ENCODE measurements at places on chromosomes 13 and 19.

DNA sequence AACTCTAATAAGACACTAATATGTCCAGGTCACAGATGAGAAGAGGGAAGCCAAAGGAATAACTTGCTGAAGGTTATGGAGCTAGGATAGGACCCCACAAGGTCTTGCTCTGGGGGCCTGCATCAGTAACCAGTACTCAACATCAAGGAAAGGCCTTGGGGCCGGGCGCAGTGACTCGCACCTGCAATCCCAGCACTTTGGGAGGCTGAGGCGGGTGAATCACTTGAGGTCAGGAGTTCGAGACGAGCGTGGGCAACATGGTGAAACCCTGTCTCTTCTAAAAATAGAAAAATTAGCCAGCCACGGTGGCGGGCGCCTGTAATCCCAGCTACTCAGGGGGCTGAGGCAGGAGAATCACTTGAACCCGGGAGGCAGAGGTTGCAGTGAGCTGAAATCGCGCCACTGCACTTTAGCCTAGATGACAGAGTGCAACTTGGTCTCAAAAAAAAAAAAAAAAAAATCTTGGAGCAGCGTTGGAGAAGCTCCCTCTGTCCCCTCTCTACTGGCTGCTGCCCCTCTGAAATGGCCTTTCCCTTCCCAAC, 1.8 kb downstream of the LONP1 start:
- peak; percentile 72 for DNase-seq

DNA sequence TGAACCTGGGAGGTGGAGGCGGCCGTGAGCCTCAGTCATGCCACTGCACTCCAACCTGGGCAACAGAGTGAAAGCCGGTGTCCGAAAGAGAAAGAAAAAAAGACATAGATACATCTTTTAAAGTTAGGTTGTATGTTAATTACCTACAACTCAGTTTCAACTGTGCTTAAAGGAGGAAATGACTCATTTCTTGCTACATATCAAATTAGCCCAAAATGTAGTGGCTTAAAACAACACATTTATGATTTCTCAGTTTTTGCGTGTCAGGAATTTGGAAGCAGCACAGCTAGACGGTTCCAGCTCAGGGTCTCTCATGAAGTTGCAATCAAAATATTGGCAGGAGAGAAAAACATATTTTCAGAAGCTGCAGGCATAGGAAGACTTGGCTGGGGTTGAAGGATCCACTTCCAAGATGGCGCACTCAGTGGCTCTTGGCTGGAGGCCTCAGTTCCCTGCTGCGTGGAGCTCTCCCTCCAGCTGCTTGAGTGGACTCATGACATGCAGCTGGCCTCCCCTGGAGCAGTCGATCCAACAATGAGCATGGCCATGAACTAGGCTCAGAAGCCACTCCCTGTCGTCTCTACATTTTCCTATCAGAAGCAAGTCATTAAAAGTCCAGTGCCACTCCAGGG, 7.1 kb downstream of the LDLR start:
- peak; percentile 69 for DNase-seq

- no peak for DNase-seq
These were observed 266.3 kb downstream of the KLF5 start for GRCh38 chr13:73324842-73325722.

DNA sequence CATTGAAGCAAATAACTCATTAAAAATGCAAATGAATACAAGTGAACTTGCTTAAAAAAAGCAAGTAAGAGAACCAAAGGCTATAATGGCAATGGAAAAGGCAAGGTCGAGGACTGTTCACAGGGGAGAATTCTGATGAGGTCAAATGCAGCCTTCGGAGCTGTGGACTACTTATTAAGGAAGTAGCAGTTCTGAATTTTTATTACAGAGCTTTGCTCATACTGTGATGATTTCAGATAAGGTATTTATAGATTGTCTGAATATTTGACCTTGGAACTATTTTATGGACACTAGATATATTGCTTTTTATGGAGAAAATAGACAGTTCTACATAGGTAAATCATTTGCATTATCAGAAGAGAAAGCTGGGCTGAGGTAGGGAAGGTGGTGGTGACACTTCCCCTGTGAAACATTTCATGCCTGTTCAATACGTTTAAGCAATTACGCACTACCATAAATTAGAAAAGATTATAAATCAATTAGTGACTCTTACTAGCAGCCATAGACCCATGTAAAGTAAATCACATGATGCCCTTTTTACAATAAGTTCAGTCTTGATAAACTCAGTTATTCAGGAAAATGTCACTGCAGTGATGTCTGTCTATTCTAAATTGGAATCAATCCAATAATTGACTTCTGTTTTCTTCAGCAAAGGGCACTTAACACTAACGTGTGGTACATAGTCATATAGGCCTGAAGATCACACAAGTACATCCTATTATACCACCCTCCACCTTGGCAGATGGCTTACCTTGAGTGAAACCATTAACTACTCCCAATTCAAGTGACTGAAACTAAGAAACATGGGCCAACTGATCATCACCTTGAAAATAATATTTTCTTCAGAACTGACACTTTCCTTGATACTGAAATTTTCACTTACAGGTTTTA, 260.0 kb downstream of the KLF12 start:
- DNase-seq = no peak

GRCh38 chr19:7899751-7900378, 3.8 kb upstream of the MAP2K7 start:
- DNase-seq = no peak

GRCh38 chr19:50817941-50818858, 5.4 kb downstream of the KLK1 start:
- DNase-seq = peak; percentile 17

DNA sequence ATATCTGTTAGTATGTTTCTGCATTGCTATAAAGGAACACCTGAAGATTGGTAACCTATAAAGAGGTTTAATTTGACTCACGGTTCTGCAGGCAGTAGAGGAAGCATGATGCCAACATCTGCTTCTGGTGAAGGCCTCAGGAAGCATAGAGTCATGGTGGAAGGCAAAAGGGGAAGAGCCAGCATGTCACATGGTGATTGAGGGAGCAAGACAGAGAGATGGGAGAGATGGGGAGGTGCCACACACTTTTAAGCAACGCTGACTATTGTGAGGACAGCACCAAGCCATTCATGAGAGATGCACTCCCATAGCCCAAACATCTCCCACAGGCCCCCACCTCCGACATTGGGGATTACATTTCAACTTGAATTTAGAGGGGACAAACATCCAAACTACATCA, 32.8 kb downstream of the COG6 start:
- DNase-seq = no peak

DNA sequence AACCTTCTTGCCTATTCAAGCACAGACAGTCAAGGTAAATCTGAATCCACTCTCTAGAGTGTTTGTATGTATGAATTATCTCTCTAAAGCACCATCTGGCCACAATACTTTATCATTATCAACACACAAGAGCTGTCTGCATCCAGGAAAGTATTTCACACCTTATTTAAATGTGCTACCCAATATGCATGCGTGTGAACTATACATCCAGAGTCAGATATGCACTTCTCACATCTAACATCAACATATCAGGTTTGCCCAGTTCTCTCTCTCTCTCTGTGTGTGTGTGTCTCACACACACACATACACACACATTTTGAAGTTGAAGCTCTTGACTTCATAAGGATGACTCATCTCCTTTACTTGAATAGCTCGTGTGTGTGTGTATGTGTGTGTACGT, 697.5 kb upstream of the PCDH20 start:
- DNase-seq = peak; percentile 1

GRCh38 chr19:46031781-46032596, 8.8 kb downstream of the IGFL4 start:
- DNase-seq = no peak

GRCh38 chr19:14168259-14168972, 32.0 kb upstream of the ASF1B start:
- DNase-seq = no peak

DNA sequence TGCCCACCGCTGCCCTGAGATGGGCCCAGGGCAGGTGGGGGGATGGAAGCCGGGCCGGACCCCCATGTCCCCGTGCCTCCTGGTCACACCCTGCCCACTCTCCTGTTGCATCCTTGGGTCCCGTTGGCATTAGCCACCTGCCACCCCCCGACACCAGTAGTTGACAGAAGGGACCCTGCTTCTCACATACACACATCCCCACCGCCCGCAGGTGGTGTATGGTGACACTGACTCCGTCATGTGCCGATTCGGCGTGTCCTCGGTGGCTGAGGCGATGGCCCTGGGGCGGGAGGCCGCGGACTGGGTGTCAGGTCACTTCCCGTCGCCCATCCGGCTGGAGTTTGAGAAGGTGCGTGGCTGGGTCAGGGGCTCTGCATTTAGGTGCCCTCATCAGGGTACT, 5.2 kb upstream of the SPIB start:
- DNase-seq = no peak

GRCh38 chr19:28582344-28582743, 630.6 kb downstream of the UQCRFS1 start:
- no peak for DNase-seq

- peak; percentile 100 for DNase-seq
These were observed 2.1 kb downstream of the ING1 start for GRCh38 chr13:110715395-110716246.

DNA sequence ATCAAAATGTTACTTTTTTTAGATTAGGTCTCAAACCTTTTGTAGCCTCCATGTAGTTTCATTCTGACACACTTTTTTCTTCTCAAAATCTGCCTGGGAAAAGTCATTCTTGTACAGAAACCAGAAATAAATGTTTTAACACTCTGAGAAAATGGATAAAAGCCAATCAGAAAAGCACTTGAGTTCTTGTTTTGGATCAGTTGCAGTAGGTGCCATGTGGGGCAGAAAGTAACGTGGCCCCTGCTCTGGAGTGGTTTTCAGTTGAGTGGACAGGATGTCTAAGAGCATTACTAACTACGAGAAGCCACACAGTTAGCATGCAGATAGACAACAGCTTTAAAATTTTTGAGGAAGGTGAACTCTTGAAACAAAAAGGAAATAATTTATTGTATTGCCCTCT, 19.1 kb downstream of the GPR183 start:
- no peak for DNase-seq

DNA sequence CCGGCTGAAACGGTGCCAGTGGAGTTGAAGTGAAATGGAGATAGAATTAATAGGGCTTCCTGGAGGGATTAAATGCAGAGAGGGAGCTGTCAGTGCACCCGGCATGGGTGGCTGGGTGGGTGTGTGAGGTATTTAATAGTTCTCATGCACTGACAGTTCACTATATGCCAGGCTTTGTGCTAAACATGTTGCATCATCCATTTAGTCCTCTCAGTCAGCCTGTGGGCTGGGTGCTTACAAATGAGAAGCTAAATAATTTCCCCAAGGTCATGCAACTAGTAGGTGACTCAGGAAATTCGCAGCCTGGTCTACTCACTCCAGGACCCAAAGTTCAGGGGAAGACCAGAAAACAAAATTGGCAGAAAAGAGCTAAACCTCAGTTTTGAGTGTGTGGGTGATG, 63.5 kb upstream of the SPATA13 start:
- peak; percentile 13 for DNase-seq

- DNase-seq = peak; percentile 11
These were observed 1660.4 kb upstream of the MIR17HG start for GRCh38 chr13:89687066-89687465.

DNA sequence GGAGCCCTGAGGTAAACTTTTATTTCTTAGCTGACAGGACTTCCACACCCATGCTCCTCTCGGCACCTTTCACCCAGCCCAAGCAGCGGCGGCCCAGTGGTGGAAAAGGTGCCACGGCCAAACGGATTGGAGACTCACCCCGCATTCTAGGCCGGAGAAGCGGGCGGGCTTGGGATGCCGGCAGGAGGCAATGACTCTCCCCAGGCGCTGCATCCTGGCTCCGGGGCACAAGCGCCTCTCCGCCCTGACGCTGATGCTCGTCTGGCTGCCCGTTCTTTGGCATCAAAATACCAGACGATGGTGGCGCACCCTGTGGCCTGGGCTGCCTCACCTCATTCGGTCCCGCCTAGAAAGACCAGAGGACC, 6.7 kb upstream of the ZNF606 start:
- no peak for DNase-seq

DNA sequence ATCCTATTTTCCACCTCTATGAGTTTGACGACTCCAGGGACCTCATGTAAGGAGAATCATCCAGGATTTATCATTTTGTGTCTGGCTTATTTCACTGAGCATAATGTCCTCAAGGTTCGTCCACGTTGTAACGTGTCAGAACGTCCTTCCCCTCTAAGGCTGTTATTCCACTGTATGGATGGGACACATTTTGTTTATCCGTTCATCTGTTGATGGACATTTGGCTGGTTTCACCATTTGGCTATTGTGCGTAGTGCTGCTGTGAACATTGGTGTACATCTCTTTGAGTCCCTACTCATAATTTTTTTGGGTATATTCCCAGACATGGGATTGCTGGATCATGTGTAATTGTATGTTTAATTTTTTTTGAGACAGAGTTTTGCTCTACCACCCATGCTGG, 21.5 kb downstream of the CRTC1 start:
- DNase-seq = no peak

- no peak for DNase-seq
These were observed 10.0 kb upstream of the IGFL2 start for GRCh38 chr19:46137915-46138473.

DNA sequence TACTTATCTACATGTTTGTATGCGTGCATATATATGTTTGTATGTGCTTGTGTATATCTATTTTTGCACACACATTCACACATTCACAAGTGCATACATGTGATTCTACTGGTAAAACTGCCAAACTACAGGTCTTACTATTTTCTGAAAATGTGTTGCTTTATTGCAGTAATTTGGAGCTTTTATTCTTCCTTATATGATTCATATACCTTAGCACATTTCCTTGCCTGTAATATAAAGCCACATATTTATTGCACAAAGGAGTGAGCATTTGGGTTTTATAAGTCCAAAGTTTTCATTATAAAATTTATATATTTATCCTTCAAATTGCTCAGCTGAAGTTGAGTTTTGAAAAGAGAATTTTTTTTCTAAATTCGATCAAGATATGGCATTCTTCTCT, 1120.4 kb upstream of the PCDH9 start:
- DNase-seq = no peak

GRCh38 chr19:42512743-42513304, 15.5 kb downstream of the CEACAM1 start:
- no peak for DNase-seq

DNA sequence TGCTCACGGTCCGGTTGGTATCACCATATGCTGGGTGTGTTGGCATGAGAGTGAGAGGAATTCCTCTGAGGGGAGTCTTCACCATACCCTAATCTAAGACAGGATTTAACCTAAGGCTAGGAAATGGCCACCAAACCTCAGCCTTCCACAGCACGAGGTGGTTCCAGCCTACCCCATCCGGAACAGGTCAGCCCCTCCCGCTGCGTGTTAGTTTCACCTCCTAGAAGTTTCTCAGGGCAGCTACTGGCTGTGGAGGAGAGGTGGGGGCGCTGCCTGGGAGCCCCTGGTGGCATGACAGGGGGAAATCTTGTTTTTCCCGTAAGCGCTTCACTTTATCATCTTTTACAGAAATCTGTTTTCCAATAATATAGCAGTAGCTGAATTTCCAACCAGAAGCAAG, 55.1 kb downstream of the RGCC start:
- no peak for DNase-seq

All from iris pigment epithelial cell (primary cell).